Forelimb muscle (tissue), 1 donor: ENCODE measurements at places on chromosomes 1 and 21.

DNA sequence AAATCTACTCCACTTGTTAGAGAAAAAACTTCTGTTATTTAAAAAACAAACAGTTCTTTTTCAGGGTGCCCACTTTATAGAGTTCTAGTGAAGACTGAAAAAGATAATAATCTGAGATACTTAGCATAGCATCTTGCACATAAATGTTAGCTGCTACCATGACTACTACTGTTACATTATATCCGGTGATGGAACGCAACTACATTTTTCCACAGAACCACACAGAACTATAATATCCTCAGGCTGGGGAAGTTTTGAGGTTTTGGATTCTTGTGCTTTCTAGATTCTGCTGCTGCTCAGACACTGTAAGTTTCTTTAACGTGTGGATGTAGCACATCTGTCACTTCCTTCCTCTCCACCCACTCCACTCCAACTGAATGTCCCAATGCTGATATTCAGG lies 110.3 kb downstream of the PTPN14 start:
- DNase-seq = no peak

- no peak for DNase-seq
Measured at GRCh38 chr1:84946631-84947030, 50.3 kb downstream of the MCOLN2 start.

DNA sequence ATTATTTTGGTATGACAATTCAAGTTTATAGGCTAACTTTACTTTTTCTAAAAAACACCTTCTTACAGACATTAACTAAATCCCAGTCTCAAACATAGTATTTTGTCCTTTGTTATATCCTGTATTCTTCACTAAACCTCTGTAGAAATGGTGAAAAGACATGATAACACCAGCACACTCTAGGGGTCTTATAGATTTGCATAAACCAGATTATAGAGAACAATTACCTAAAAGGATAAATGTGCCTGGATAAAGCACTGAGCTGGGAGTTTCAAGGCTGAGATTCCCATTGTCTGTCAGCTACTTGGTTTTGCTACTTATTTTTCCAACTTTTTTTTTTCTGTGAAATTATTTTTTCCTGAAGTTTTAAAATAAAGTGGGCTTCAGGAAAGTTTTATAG lies 1288.6 kb upstream of the TMPRSS15 start:
- no peak for DNase-seq

DNA sequence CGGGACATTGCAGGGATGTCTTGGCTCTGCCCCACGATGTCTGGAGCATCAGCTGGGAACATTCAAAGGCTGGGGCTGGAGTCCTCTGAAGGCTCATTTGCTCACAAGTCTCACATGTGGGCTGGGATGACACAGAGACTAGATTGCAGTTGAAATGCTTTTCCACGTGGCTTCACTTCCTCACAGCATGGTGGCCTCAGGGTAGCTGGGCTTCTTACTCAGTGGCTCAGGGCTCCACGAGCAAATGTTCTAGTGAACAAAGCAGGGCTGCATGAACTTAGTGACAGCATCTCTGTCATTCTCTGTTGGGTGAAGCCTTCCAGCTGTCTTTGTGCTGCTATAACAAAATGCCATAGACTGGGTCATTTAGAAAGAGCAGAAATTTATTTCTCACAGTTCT lies 247.0 kb upstream of the POU3F1 start:
- DNase-seq = no peak

- no peak for DNase-seq
Measured at GRCh38 chr1:226697929-226698544, 41.0 kb downstream of the ITPKB start.

- DNase-seq = no peak
Measured at GRCh38 chr1:4315202-4315601, 339.2 kb upstream of the AJAP1 start.

DNA sequence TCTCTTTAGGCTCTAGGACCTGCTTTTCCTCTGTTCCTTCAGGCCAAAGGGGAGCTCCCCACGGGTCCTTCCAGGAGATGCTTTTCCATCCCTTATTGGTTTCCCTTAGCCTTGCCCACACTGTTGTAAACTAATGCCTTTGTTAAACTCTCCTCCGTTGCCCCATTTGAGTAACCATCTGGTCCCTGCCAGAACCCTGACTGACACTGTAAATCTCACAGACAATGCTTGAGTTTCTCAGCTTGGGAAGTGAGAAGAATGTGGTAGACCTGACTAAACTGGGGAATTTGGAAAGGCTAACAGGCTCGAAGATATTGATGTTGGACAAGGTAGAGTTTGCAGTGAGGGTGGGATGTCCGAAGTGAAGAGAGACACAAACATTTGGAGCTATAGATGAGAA lies 11.4 kb downstream of the AKNAD1 start:
- DNase-seq = no peak

- no peak for DNase-seq
Measured at GRCh38 chr1:70382682-70383081, 28.2 kb upstream of the ANKRD13C start.

DNA sequence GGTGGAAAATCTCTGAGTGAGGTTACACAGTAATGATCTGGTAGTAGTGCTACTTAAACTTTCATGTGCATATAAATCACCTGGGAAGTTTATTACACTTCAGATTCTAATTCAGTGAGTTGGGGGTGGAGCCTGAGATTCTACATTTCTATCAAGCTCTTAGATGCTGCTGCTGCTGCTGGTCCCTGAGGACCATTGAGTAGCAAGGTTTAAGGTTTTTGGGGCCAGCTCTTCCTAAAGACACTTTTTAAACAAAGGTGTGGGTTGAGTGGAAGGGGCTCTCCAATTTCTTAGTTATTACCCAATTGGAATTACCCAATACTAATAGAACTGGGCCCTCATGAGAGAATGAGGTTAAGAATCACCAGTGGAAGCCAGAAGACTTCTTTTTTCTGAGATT lies 29.5 kb downstream of the KCNA3 start:
- DNase-seq = no peak

GRCh38 chr1:57340334-57341070 lies 83.4 kb downstream of the DAB1 start:
- no peak for DNase-seq
